ENCODE measurements at places on chromosomes 6 and 20. TPM values are rescaled to one million over a fixed set of nuclear protein-coding genes. Genes with fewer than 3 reads are reported as not detected.

Gene CST2
- not detected for total RNA-seq

Gene LGSN
- 0.32 TPM for total RNA-seq

Gene ENPP4
- total RNA-seq: 15.7 TPM

Gene OR14J1
- total RNA-seq: not detected

Gene HLA-F
- total RNA-seq: 90.4 TPM

Gene LAMA2
- 36.6 TPM for total RNA-seq

Gene GLP1R
- total RNA-seq: not detected

Gene DEFB119
- not detected for total RNA-seq

Gene BANF2
- not detected for total RNA-seq

Gene SPATA25
- total RNA-seq: 6.0 TPM

Gene LRFN2
- not detected for total RNA-seq

Gene LHFPL5
- total RNA-seq: not detected

Gene RAB32
- total RNA-seq: 32.9 TPM

Gene TSBP1
- not detected for total RNA-seq

Gene DTD1
- total RNA-seq: 17.6 TPM

Gene COL21A1
- 1.9 TPM for total RNA-seq

Gene THBS2
- total RNA-seq: 17.1 TPM

Gene SPEF1
- total RNA-seq: 0.14 TPM

Gene ZNF512B
- 2.2 TPM for total RNA-seq

Gene DLL1
- 34.8 TPM for total RNA-seq

Gene C6orf15
- total RNA-seq: not detected

Gene SLC22A16
- total RNA-seq: not detected

Gene CDSN
- total RNA-seq: not detected

Gene RFX6
- 3.8 TPM for total RNA-seq

Gene LPA
- 0.48 TPM for total RNA-seq

Gene ZBTB24
- 3.6 TPM for total RNA-seq

Gene FNDC1
- 1.8 TPM for total RNA-seq

Gene CYP39A1
- 1.6 TPM for total RNA-seq

Gene CCN5
- 17.9 TPM for total RNA-seq

Gene SIRPA
- 25.4 TPM for total RNA-seq

Gene RALY
- total RNA-seq: 133 TPM

Gene LMBRD1
- total RNA-seq: 89.8 TPM

Gene SIRPD
- not detected for total RNA-seq

Gene RALGAPB
- 61.4 TPM for total RNA-seq

Gene DUSP15
- total RNA-seq: 1.1 TPM

Gene MEP1A
- 186 TPM for total RNA-seq

Gene HMGN4
- total RNA-seq: 66.7 TPM

Gene ARHGAP40
- total RNA-seq: not detected

Gene KCNG1
- 12.2 TPM for total RNA-seq

Gene R3HDML
- not detected for total RNA-seq

Gene ALDH5A1
- 8.4 TPM for total RNA-seq

Gene PSORS1C2
- total RNA-seq: not detected

Gene TMC2
- total RNA-seq: not detected

Gene BAG2
- 10.6 TPM for total RNA-seq

Gene LRRN4
- not detected for total RNA-seq

Gene GABRR1
- total RNA-seq: 0.14 TPM

Gene RBM24
- not detected for total RNA-seq

Gene LY6G5C
- total RNA-seq: 0.95 TPM

Gene EYS
- total RNA-seq: not detected

Gene DYNLT2
- total RNA-seq: 3.3 TPM

Gene MOXD1
- total RNA-seq: 8.3 TPM

Gene TAGAP
- 5.1 TPM for total RNA-seq

Gene SERINC3
- 72.6 TPM for total RNA-seq

Gene SLC35D3
- not detected for total RNA-seq

Gene GRIK2
- 2.0 TPM for total RNA-seq

Gene HLA-DPA1
- 37.8 TPM for total RNA-seq

Gene SLC2A10
- total RNA-seq: 8.2 TPM

Gene TCP11
- 0.96 TPM for total RNA-seq

Gene F13A1
- 5.4 TPM for total RNA-seq

Gene MUC22
- total RNA-seq: not detected
